ENCODE measurements at places on chromosomes 2 and 18. TPM values are rescaled to one million over a fixed set of nuclear protein-coding genes. Genes with fewer than 3 reads are reported as not detected.
A peak's percentile ranks its signal among the peaks of the same experiment; 100 is the strongest.

GRCh38 chr18:70620837-70621612 is 332.2 kb downstream of the SOCS6 start:
- no peak for DNase-seq

DNA sequence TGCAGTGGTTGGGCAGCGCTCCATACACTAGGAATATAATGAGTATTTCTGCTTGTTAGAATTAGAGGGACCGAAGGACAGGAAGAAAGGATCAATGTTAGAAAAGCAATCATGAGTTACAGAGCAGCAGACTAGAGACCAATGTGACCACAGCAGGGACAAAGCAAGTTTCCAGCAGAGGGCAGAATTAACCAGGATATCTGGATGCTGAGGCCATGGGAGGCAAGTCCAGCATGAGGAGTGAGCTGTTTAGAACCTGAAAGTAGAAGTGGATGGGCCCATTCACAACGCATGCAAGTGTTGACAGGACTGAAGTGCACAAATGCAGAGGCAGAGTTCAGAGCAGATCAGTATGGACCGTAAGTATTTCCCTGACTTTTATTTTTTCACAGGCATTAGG is 910.4 kb upstream of the GYPC start:
- DNase-seq = no peak

DNA sequence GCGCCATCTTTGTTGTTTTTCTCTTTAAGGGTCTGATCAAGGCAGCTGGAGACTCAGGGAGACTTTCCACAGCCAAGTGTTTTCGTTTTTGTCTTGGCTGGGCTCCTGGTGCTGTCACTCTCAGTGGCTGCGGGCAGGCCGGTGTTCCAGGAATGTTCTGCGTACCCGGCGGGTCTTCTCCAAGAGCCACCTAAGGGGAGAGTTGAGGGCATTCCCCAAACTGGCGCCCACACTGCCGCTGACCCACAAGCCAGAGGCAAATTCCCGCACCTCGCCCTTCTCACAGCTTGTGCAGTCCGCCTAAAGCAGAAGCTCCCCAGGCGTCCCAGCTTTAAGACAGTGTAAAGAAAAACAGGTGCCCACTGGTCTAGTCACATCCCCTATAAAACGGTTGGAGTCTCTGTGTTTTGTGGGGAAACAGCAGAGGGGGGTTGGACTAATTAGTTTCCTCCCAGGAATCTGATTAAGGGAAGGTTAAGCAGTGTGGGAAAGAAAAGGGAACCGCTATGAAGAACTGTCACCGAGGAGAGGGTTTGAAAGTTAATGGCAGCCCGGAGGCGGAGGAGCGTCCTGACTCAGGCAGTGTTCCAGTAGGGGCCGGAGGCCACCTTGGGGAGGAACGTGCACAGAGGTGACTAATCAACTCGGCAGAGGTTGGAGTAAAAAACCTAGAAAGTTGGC is 224.5 kb downstream of the SLC4A3 start:
- no peak for DNase-seq

GRCh38 chr2:228689053-228689452 is 507.6 kb upstream of the SPHKAP start:
- no peak for DNase-seq

- no peak for DNase-seq
Measured at GRCh38 chr2:239488125-239488524, 87.3 kb upstream of the HDAC4 start.

DNA sequence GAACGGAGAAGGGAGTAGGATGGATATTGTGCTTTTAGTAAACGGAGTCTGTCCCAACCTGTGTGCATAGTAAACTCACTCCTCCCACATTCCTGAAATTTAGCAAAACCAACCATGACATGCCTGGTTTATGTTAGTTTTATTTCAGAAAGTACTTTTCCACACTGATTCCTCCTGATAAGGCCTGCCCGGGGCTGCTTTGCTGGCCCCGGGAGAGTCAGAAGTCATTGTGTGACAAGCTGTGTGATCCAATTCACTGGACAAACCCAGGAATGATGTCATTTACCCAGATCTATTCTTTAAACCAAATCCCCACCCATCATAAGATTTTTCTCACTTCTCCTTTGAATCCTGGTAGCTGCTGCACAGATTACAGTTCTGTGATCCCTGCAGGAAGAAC is 109.0 kb downstream of the SETBP1 start:
- DNase-seq = no peak

The GPR45 gene
- total RNA-seq = not detected

GRCh38 chr18:47691611-47692010 is 238.8 kb downstream of the SMAD2 start:
- DNase-seq = no peak

DNA sequence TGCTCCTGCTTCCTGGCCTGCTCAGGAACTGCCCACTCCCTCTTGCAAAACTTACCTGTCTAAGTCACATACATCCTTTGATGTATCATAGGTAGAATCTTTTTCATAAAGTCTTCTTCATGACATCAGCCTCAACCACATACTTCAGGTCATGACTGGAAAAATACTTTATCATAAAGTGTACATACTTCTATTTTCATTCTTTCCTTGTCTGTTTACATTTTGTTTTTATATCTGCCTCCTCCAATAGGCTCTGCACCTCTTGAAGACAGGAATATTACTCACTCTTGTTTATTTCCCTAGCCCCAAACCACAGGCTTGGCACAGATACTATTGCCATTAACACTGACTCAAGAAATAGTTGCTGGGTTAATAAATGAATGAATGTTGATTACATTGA is 43.6 kb upstream of the ZNF804A start:
- no peak for DNase-seq

- no peak for DNase-seq
Measured at GRCh38 chr2:221095356-221095755, 476.7 kb downstream of the EPHA4 start.

GRCh38 chr2:42917425-42917927 is 125.1 kb upstream of the HAAO start:
- no peak for DNase-seq

The AKAIN1 gene
- total RNA-seq = not detected

DNA sequence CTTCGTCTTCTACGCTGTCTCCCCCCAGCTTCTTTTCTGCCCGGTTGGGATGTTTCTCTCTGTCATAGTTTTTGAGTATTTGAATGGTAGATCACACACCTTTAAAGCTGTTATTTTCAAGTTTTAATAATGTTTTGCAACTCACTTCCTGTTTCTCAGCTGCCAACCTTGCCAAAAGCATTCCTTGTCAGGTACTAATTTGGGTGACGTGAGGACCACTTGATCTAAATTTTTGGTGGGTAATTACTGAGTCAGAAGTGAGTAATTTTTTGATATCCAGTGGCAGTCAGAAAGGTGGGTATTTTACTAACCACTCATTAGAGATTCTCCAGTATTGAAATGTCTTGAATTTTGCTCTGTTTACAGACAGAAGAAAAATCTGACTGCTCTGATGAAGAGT is 852.4 kb upstream of the FANCL start:
- DNase-seq = no peak

- no peak for DNase-seq
Measured at GRCh38 chr2:49936965-49937364, 782.6 kb upstream of the FSHR start.

The ANKRD29 gene
- 0.50 TPM for total RNA-seq

GRCh38 chr2:168529054-168529833 is 73.2 kb downstream of the CERS6 start:
- no peak for DNase-seq

DNA sequence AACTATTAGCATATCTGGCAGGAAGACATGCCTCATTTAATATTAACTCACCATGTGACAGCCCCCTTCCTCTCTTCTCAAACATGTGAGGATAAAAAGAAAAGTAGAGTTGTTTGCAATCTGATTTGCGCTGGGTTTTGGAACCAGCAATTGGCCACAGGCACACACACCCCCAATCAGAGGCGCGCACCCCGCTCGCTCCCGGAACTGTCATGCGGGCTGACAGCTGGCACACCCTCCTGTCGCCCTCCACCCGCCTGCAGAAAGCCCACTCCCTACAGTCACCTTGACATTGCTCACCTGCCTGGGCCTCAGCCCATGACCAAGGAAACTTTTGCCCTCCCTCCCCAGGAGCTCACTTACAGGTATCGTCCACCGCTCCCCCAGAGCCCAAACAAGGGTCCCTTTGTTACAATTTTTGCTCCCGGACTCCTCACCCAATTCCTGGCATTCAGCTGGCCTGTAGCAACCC is 1.1 kb downstream of the COBLL1 start:
- peak; percentile 79 for DNase-seq

- DNase-seq = peak; percentile 10
Measured at GRCh38 chr2:45205985-45206384, 196.7 kb upstream of the SIX2 start.

DNA sequence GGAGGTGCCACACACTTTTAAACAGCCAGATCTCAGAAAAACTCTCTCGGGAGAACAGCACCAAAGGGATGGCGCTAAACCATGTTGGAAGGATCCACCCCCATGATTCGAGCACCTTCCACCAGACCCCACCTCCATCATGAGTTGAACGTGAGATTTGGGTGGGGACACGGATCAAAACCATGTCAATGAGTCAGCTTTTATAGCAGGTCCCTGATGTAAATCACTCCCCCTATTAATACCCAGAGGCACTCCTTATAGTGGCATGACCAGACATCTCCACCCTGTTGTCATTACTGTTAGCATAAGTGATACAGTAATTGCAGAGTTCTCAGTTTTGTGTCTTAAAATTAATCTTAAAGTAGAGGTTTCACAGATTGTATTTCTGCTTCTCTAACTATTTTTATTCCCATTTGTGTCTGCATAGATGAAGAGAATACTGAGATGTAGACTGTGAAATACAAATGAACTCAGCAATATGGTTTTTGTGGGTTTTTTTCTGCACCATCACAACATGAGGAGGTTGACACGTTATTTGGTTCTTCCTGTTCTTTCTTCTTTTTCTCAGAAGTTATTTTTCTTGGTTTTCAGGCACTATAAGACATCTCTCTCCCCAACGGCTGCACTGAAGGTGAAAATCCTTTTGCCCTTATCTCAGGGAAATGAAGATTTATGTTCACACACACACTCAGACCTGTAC is 218.2 kb downstream of the ARL4C start:
- DNase-seq = no peak

The OLA1 gene
- total RNA-seq = 38.1 TPM

DNA sequence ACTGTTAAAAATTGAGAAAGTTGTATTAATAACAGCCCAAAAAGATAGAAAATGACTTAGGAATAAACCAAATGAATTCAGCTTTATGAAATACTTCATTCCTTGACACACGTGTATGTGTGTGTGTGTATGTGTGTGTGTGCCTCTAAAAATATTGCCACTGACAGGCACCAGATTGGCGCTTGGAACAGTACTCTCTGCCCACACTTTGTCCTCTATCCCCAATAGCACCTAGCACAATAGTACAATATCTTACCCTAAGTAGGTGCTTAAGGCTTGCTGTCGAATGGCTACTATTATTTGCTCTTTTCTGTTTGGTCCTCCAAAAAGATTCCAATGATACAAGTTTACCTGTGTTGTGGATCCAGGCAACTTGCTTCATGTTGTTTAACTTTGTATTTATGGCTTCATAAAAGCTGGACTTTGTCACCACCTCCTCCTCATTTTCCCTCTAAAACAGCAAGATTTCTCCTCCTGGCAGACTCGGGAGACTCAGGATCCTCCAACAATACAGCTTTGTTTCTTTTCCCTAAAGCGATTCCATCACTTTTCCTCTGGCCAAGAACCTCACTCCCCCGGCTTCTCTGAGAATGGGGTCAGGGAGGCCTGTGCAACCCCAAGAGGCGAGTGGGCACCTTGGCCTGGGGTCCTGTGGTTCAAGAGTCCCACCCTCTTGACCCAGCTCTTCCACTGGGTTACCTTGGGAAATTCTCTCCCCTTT is 43.3 kb upstream of the LCLAT1 start:
- DNase-seq = no peak

GRCh38 chr18:48733643-48734253 is 194.9 kb downstream of the CTIF start:
- no peak for DNase-seq

- DNase-seq = no peak
Measured at GRCh38 chr2:67234440-67234839, 162.7 kb upstream of the ETAA1 start.

DNA sequence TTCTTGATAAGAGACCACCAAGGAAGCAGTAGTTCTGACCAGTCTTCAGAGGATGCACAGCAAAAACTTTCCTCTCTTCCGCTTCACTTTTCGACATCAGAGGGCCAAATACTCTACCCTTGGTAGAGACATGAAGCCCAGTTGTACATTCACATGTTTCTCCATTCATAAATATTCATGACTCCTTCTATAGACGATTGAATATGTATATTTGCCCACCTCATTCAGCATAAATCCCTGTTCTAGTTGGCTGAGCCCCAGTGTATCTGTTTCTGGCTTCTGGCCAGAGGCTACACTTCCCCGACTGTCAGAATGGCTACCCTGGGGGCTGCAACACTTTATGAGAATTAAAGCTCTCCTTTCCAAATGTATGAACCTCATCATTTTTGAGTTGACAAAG is 258.5 kb downstream of the ASXL3 start:
- no peak for DNase-seq

The TXNDC2 gene
- 0.09 TPM for total RNA-seq

DNA sequence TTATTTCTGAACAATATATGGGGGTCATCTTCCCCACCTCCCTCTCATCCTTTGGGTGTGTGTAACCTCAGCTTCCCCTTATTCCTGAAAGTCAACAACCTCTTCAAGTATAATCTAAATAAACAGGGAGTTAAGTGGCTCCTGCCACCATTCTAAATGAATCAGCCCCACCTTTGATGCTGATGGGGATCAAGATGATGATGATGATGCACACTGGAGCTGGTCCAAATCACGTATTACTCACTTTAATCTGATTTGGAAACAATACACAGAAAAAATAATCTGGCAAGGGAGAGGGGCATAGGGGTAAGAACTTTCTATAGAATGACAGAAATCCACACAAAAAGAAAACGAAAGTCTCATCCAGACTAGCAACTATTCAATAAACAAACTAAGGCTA is 7.1 kb downstream of the ACVR1 start:
- DNase-seq = no peak

GRCh38 chr2:158486150-158486969 is 29.6 kb downstream of the PKP4 start:
- DNase-seq = no peak

The EDAR gene
- 0.50 TPM for total RNA-seq

DNA sequence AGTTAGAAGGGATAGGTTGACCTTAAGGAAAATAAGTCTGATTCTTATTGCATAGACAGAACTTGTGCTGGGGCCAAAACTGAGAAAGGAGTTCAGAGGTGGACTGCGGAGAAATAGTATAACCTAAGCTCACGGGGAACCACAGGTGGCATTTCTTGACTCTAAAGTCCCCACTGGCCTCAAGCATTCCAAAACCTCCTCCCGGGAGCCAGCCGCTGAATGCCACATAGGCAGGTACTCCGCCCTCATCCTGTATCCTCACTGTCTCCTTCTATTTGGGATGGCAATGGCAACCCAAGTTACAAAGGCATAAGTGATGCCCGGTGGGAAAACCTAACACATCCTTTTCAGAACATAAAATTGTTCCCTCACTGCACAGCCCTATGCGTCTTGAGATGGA is 173.0 kb downstream of the SP3 start:
- DNase-seq = no peak

- DNase-seq = no peak
Measured at GRCh38 chr2:6995391-6996097, 78.3 kb downstream of the RNF144A start.

The SLC30A3 gene
- total RNA-seq = not detected

All from liver (tissue), 10 donors.